Lung (tissue), 17 donors: ENCODE measurements at places on chromosomes 4 and X. TPM values are rescaled to one million over a fixed set of nuclear protein-coding genes. Genes with fewer than 3 reads are reported as not detected.

DNA sequence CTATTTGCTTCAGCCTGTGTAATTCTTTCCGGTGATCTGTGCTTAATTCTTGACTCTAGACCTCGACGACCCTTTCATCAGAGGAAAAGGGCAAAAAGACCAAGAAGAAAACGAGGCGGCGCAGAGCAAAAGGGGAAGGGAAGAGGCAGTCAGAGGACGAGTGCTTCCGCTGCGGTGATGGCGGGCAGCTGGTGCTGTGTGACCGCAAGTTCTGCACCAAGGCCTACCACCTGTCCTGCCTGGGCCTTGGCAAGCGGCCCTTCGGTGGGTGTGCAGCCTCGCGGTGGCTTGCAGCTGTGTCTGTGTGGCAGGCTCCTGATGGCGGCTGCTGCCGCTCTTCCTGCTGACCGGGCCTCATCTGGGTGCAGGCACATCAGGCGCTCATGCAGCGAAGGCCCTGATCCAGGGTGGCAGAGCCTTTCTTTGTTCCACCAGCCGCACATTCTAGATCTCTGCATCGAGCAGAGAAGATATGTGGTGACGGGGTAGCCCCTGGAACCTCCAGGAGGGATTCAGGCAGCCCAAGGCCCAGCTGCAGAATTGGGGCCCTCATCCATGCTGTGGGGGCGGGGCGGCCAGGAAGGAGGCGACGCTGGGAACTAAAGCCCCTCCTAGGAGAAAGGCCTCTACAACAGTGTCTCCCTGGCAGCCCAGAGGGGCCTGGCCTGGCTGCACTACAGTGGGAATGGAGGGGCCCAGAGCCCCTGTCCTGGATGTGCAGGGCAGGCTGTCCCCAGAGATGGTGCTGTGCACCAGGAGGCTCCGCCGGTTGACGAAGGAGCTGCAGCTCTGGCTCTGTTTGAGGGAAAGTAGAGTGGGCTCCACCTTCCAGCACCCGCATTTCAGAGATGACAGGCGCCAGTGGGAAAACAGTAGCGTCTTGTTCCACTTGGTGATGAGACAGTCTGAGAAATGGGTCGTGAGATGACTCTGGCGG lies 32.1 kb downstream of the NELFA start:
- no peaks in the 10 kb centered on the region for H3K27me3 ChIP-seq
- no peak overlapping the region for H3K27ac ChIP-seq
- H3K4me3 ChIP-seq: no peak overlapping the region
- peaks cover 57% of the 10 kb centered on the region for H3K36me3 ChIP-seq

GRCh38 chr4:26723216-26723615 lies 137.4 kb upstream of the STIM2 start:
- H3K27me3 ChIP-seq: no peaks in the 10 kb centered on the region
- no peak for DNase-seq
- H3K4me3 ChIP-seq: no peak overlapping the region
- H3K36me3 ChIP-seq: no peaks in the 10 kb centered on the region
- H3K27ac ChIP-seq: no peak overlapping the region

- peak overlapping the region; percentile 24 for H3K27ac ChIP-seq
- no peaks in the 10 kb centered on the region for H3K27me3 ChIP-seq
- no peaks in the 10 kb centered on the region for H3K36me3 ChIP-seq
- no peak for DNase-seq
Measured at GRCh38 chr4:169241464-169241863, 29.3 kb downstream of the SH3RF1 start.

- peak overlapping the region; percentile 37 for H3K27ac ChIP-seq
- no peak overlapping the region for H3K4me3 ChIP-seq
- H3K4me1 ChIP-seq: peaks cover 4% of the 10 kb centered on the region
- no peak for DNase-seq
Measured at GRCh38 chrX:151711787-151712186, 4.0 kb upstream of the FATE1 start.

DNA sequence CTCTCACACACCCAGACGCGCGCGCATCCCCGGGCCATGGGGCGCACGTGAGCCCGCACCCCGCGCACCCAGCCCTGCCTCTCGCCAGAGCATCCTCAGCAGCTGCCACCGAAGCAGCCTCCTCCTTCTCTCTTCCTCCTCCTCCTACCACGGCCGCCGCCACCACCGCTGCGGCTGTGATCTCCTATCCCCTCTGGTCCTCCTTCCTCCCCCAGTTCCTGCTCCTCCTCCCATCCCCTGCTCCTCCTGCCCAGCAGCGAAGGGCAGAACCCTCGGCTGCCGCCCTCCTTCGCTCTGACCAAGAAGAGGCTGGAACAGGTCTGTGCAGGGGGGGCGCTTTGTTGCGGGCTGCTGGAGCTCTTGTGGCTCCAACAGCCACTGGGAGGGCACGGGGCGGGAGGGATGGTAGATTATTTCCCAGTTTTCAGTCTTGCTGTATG lies 148.7 kb upstream of the CHRDL1 start:
- H3K27ac ChIP-seq: no peak overlapping the region
- H3K4me1 ChIP-seq: no peaks in the 10 kb centered on the region
- no peak overlapping the region for H3K4me3 ChIP-seq
- no peaks in the 10 kb centered on the region for H3K27me3 ChIP-seq
- H3K36me3 ChIP-seq: no peaks in the 10 kb centered on the region
- no peak for DNase-seq

DNA sequence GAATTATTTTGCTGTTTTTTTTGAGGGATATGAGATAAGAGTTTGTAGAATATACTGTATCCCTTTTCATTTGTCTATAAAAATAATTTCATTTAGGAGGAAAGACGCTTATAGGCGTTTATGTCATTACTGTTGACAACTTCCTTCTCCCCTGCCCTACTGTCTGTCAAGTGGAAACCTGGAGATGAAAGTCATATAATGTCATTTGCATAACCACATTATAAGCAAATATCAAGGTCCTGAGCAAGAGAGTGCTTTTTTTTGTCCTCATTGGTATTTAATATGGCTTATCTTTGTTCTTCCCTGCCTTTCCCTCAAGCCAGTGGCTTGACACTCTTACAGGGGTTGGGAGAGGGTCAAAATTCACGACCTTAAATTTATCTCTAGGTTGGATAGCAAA lies 55.8 kb downstream of the LRP2BP start:
- no peaks in the 10 kb centered on the region for H3K4me1 ChIP-seq
- no peak overlapping the region for H3K4me3 ChIP-seq
- H3K36me3 ChIP-seq: peaks cover 18% of the 10 kb centered on the region
- no peak overlapping the region for H3K27ac ChIP-seq

DNA sequence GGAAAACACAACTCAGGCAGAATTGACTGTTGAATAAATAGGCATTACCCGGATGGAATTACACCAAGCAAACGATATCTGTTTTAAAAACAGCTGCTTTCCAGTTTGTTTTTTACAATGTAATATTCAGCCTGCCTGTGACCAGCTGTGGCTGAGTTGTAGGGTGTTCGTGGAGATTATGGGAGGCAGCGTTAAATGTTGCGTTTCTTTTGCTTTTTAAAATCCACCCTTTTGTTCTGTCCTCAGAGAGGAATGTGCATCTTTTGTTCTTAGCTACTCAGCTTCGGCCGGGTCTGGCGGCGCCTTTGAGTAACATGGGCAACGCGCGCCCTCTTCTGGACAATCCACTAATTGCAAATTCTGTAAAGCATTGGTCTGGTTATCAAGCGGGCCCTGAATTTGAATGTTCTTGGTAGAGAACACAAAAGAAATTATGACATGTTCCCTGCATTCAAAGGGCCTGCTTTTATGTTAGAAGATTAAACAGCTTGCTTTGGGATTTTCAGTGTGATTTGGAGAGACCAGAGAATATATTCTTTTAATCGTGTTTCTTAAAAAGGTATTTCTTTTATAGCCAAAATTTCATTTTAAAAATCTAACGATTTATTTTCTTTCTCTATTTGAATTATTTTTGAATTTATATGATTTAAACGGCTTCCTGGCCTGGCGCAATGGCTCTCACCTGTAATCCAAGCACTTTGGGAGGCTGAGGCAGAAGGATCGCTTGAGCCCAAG lies 76.3 kb upstream of the TRIM2 start:
- H3K27ac ChIP-seq: no peak overlapping the region
- DNase-seq: peak; percentile 91
- no peaks in the 10 kb centered on the region for H3K4me1 ChIP-seq
- no peaks in the 10 kb centered on the region for H3K36me3 ChIP-seq
- H3K27me3 ChIP-seq: no peaks in the 10 kb centered on the region
- no peak overlapping the region for H3K4me3 ChIP-seq

GRCh38 chr4:166229799-166230198 lies 356.8 kb downstream of the TLL1 start:
- no peak overlapping the region for H3K4me3 ChIP-seq
- H3K27ac ChIP-seq: no peak overlapping the region
- no peaks in the 10 kb centered on the region for H3K4me1 ChIP-seq
- no peak for DNase-seq
- no peaks in the 10 kb centered on the region for H3K27me3 ChIP-seq

DNA sequence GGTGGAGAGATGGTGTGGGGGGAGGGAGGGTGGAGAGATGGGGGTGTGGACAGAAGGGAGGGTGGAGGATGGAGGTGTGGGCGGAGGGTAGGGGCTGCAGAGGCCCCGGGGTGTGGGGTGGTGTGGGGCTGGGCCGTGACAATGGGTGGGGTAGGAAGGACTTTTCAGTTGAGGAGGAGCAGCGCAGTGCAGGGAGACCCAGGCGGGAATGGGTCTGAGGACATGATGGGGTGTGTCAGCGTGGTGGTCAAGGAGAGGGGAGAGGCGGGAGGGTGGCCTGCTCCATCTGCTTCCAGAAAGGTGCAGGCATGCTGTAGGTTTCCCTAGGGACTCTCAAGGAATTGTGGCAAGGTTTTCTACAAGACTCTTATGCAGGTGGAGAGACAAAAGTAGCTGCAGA lies 48.9 kb downstream of the RGS12 start:
- H3K27ac ChIP-seq: no peak overlapping the region
- H3K4me3 ChIP-seq: no peak overlapping the region
- DNase-seq: no peak
- H3K27me3 ChIP-seq: no peaks in the 10 kb centered on the region

DNA sequence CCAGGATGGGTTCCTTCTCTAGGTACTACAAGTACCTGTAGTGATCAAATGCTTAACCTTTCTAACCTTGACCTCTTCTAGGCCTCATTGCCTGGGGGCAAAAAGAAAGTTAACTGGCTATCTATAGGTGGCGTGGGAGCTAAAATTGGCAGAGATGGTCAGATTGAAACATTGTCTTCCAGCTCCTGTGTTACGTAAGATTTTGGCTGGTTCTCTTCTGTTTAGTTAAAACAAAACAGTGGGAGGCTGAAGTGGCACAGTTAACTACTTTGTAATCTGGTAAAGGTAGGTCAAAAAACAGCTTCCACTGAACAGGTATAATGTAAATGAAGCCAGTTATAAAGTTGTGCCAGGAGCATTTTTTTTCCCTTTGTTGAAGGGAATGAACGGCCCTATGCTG lies 115.2 kb downstream of the MBNL3 start:
- H3K4me1 ChIP-seq: no peaks in the 10 kb centered on the region
- no peaks in the 10 kb centered on the region for H3K36me3 ChIP-seq
- no peaks in the 10 kb centered on the region for H3K27me3 ChIP-seq
- no peak overlapping the region for H3K4me3 ChIP-seq
- H3K27ac ChIP-seq: no peak overlapping the region

GRCh38 chrX:3791449-3791848 lies 78.0 kb upstream of the PRKX start:
- no peaks in the 10 kb centered on the region for H3K4me1 ChIP-seq
- no peaks in the 10 kb centered on the region for H3K36me3 ChIP-seq
- no peak for DNase-seq
- peaks cover 35% of the 10 kb centered on the region for H3K27me3 ChIP-seq

The GAGE2A gene
- not detected for total RNA-seq

The NLRP2B gene
- total RNA-seq: not detected

The TXLNG gene
- total RNA-seq: 10.5 TPM

The PNCK gene
- total RNA-seq: 0.77 TPM
